ENCODE measurements at places on chromosomes 7 and 10. TPM values are rescaled to one million over a fixed set of nuclear protein-coding genes. Genes with fewer than 3 reads are reported as not detected.

GRCh38 chr7:5661942-5662341, 119.5 kb downstream of the RNF216 start:
- DNase-seq: no peak

DNA sequence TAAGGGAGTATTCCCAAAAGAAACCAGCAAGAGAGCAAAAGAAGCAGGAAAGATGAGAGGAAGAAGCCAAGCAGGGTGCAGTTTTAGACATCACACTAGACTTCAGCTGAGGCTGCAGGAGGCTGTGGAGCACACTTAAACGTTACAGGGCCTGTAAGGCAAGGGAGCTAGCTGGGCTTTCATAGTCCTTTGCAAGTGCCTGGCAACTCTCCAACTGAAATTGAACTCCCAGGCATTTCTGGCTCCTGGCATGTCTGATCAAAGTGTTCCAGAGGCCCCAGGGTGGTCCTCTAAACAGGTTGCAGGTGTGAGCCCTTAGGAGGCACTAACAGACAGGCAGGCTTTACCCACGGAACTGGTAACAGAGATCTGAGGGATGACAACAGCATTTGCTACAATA, 750.2 kb downstream of the XPNPEP1 start:
- DNase-seq: no peak

GRCh38 chr7:2966466-2967078, 77.1 kb downstream of the CARD11 start:
- DNase-seq: no peak

DNA sequence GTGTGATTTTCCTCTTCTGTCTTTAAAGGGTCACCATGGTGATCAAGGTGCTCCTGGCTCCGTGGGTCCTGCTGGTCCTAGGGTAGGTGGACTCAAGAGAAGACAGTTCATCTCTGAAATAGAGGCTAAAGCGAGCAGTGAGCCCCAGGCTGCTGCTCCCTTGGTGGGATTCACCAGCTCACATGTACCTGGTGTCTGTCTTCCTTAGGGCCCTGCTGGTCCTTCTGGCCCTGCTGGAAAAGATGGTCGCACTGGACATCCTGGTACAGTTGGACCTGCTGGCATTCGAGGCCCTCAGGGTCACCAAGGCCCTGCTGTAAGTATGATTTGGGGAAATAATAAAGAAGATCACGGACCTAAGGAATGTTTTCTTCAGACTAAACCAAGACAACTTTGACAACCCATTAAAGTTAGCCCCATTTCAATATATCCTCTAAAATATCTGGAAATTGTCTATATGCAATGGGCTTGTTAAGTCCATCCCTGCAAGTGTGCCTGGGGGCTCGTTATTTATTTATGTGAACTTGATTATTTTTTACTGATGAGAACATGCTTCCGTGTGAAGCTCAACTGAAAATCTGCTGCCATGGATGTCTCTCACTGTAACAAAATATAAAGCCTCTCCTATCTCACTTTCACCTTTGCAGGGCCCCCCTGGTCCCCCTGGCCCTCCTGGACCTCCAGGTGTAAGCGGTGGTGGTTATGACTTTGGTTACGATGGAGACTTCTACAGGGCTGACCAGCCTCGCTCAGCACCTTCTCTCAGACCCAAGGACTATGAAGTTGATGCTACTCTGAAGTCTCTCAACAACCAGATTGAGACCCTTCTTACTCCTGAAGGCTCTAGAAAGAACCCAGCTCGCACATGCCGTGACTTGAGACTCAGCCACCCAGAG, 32.5 kb downstream of the COL1A2 start:
- no peak for DNase-seq

DNA sequence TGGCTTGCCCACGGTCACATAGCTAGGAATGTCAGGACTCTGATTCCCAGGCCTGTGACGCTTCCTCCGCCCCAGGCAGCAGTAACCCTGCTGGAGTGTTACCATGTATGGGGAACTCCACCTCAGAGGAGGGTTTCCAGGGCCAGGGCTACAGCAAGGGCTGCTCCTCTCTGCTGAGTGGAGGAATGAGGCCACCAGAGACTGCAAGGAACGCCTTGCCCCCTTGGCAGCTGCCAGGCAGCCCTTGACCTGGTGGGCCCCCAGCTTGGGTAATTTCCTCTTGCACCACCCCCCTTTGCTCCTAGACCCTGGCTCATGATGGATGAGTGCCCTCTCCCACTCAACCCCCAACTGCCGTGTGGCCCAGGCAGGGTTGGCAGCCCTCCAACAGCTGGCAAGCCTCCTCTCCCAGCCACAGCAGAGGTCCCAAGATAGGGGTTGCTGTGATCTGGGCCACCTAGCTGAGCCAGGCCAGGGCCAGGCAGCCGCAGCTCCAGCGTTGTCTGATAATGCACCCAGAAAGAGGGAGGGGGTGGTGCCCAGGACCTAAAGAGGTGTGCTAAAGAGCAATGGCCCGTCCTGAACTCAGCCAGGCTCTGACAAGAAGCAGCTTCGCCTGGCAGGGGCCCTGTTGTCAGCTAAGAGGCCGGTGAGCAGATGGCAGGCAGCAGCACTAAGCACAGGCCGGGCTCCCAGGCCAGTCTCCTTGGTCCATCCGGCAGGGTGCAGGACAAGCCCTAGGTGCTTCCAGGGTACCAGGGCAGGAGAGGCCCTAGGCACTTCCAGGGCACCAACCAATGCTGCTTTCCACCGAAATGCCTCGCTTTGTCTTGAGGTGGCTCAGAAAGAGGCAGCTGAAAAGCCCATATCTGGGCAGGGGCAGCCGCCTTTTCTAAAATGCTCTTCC, 35.4 kb downstream of the DRGX start:
- no peak for DNase-seq

- DNase-seq: no peak
Observed at GRCh38 chr7:100120733-100121036, 1.3 kb downstream of the CNPY4 start.

- DNase-seq: no peak
Observed at GRCh38 chr10:45447416-45447815, 73.4 kb downstream of the ALOX5 start.

ELOVL3 gene
- total RNA-seq: not detected

GRCh38 chr7:99679400-99680191, at the start of gene CYP3A5:
CYP3A5 (minus strand) TSS chr7:99679996; CDS start chr7:99679896, 100 bp downstream.
- DNase-seq: no peak

GRCh38 chr7:24879291-24879690, 100.7 kb downstream of the OSBPL3 start:
- no peak for DNase-seq

- no peak for DNase-seq
Observed at GRCh38 chr10:15363031-15363430, 8.1 kb downstream of the FAM171A1 start.

- DNase-seq: peak; percentile 8
Observed at GRCh38 chr10:51879238-51879637, 179.8 kb upstream of the CSTF2T start.

GRCh38 chr7:155430606-155431005, 27.3 kb upstream of the EN2 start:
- DNase-seq: no peak

DNA sequence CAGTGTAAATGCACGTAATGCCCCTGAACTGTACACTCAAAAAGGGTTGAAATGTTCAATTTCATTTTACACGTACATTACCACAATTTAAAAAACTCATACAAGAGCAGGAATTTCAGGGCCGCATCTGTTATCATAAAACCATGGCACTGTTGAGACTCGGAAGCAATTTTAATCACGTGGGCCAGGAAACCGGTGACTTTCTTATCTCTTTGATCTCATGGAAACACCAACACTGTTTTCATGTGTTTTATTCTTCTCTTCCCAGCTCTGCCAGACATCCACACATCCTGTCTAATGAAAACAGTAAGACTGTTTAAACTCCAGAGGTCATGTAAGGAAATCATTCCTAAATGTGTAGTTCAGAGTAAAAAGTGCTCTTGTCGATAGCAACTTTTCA, 35.9 kb downstream of the PTPRE start:
- no peak for DNase-seq

DNA sequence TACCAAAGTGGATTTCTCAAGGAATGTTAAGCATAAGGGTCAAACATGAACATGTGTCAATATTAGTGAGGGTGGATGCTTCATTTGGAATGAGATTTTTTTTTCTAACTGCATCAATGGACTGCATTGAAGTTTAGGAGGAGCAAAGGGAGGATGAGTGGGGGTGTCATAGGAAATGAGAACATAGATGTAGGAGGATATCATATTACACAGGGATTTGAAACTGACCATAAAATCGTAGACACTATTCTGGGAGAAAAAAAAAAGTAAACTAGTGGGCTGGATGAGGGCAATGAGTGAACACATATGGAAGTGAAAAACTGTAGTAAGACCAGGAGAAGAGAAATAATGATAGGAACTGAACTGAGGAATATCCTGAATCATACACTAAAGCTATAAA, 109.4 kb downstream of the SEMA3A start:
- no peak for DNase-seq

GRCh38 chr7:66188645-66189044, 16.5 kb upstream of the TPST1 start:
- no peak for DNase-seq

TMEM270 gene
- not detected for total RNA-seq

DNA sequence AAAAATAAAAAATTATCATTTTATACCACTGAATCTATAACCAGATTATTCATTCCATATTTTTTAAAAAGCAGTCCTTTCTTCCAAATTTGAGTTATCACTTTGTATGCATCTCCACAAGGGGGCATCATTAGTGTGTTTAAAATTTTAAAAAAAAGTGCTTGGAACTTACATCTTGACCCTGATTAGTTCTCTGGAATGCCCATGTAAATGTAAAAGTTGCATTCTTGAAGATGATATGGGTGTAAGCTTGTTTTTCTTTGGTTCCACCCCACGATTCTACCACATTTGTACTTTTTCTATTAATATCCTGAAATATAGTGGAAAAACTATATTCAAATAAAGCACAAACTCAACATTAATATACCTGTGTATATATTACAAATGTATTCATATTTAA, 144.9 kb downstream of the ELAPOR2 start:
- DNase-seq: no peak

- no peak for DNase-seq
Observed at GRCh38 chr10:96229568-96230030, 41.8 kb downstream of the BLNK start.

CALHM3 gene
- not detected for total RNA-seq

DNA sequence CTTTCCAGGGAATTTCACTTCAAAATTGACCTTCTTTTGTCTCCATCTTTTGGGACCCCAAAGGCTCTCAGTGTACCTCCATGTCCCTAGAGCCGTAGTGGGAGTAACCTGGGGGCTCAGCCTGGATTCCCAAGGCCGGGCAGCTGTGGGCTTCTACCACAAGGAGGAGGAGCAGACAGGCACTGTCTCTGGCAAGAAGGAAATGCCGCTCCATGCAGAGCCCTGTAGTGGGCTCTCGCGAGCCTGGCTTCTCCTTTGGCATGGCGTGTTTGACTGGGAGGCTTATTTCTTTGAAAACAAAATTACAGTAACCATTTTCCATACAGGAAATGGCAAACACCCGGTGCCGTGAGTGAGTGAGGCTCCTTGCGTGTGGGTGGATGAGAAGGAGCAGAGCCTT, 76.8 kb upstream of the FAM180A start:
- DNase-seq: no peak

- no peak for DNase-seq
Observed at GRCh38 chr7:68269405-68269804, 1272.8 kb downstream of the TYW1 start.

METTL27 gene
- total RNA-seq: 3.4 TPM

GRCh38 chr10:101224910-101225823, 4.1 kb downstream of the LBX1 start:
- no peak for DNase-seq

DNA sequence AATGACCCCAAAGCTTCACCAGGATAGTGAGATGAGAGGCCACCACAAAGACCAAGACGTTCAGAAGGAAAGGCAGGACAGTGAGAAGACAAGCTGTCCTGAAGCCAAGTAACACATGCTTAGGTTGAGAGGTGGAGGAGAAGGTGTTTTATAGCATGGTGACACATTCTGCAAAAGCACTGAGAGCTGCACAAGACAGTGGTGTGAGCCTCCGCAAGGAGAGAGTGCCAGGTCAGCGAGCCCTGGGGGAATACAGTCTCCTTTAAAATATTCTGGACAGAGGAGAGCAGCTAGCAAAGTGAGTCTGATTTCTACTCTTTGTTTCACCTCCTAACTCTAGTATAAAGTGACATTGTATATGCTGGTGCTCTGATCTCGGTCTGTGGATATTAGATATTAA, 68.0 kb upstream of the VKORC1L1 start:
- DNase-seq: no peak

SLC18A3 gene
- not detected for total RNA-seq

DNA sequence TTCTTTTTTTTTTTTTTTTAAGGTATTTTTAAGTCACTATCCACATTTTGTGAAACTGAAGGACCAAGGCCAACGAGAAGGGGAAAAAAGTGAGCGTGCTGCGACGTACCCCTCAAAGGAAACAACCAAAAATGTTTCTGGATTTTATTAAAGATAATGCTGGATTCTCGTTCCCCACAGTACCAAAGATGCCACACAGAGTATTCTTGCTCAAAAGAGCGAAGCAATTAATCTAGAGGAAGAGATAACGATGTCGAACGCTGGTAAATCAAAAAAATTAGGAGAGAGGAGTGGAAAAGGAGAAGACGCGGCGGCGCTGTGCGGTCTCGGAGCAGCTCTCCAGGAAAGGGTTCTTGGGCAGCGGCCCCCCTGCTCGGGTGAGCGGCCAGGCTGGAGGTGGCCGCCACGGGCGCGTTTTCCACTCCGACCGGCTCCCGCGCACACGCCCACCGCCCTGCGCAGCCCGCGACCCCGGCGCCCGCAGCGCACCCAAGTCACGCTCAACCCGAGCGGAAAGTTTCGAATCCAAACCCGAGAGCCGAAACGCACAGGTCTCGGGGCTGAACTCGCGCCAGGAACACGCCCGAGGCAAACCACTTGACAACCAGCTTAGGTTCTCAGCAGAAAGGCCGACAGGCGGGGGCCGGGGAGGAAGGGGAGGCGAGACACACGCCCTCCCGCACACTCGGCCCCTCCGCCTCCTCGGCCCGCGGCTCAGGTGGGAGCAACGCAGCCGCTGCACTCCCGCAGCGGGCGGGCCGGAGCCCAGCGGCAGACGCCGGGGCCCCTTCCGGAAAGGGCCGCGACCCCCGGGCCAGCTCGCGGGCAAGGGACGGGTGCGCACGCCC, 989 bp downstream of the SRPK2 start:
- peak; percentile 65 for DNase-seq

- no peak for DNase-seq
Observed at GRCh38 chr10:6255548-6256061, 52.9 kb downstream of the PFKFB3 start.

ADAM22 gene
- total RNA-seq: 1.3 TPM

FAM171A1 gene
- total RNA-seq: 4.9 TPM

DNA sequence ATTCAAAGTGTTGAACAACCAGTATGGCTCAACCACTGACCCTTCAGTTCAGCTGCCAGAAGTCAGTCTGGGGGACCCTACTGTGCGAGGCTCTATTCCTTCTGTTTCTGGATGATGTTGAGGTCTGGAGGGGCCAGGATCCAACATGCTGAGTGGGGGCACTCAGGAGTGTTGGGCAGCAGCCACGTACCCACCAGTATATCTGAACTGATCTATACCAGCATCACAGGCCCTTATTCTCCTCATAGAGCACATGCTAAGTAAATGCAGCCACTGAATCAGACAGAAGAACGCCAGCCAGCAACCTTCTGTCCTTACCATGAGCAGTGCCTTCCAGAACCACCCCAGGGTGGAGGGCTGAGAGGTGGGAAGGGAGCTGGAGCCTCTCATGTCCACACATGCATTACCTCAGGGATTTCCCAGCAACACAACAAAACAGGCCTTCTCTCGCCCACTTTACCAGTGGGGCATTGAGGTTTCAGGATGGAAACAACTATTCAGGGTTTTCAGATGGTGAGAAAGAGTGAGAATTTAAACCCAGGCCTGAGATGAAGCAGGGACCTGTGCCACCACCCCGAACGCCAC, 6.8 kb upstream of the MSMB start:
- no peak for DNase-seq

LLCFC1 gene
- not detected for total RNA-seq

GRCh38 chr10:25797888-25798429, 136.1 kb upstream of the MYO3A start:
- DNase-seq: no peak
